ENCODE measurements at places on chromosomes 1 and 21.

- peak; percentile 41 for DNase-seq
These were observed 27.7 kb downstream of the TNFRSF9 start for GRCh38 chr1:7912743-7913557.

DNA sequence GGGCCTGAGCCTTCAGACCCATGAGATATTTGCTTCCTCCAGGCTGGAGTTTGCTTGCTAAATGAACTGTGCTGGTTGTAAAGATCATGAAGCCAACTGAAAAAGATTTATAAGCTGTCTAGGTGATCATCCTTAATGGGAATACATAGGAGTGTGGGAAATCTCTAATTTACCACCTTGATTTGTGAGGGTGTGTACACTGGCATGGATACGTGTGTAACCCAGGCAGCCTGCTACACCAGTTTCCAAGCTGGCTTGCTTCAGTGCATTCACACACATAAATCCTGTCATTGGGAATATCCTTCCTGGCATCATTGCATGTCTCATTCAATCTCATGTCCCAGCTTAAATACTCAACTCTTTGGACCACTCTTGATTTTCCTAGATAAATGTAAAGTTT lies 57.6 kb upstream of the GNG12 start:
- no peak for DNase-seq

- DNase-seq: no peak
These were observed 11.1 kb downstream of the ATP6V1G3 start for GRCh38 chr1:198529414-198529813.

- no peak for DNase-seq
These were observed 23.2 kb upstream of the CNIH3 start for GRCh38 chr1:224592636-224593582.

DNA sequence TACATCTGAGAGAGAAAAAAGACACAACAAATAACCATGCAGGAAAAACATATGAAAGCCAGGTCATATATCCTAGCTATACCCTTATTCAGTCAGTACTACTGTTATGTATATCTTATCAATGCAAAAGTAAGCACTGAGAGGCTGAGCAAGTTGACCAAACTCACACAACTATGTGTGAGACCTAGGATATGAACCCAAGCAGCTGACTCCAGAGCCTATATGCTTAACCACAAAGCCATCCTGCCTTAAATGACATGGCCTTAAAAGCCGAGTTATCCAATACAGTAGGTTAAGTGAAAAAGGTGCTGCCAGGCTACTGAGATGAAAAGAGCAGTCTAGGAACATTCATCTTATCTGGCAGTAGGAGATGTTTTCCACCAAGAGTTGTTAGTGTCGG lies 151.6 kb downstream of the RERE start:
- no peak for DNase-seq

DNA sequence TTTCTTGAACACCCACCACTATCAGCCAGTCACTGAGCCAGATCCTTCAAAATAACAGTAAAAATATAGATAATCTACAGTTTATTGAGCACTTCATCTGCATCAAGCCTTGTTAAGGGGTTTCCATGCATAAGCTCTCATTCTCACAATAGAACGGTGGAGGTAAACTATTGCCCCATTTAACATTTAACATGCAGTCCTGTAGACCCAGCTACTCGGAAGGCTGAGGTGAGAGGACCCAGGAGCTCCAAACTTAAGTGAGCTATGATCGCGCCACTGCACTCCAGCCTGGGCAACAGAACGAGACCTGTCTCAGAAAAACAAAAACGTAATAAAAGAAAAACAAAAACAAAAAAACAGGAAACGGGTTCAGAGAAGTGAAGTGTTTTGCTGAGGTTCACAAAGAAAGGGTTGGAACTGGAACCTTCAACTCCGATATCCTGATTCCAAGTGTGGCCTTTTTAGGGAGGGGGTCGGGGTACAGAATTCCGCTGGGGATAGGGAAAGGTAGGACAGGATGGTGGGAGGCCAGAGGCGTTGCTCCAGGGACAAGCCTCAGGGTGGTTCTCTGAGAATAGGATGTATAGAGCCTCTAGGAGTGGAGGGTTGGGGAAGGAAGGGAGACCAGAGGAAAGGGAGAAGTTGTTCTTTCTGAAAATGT lies 11.6 kb upstream of the SESN2 start:
- no peak for DNase-seq

DNA sequence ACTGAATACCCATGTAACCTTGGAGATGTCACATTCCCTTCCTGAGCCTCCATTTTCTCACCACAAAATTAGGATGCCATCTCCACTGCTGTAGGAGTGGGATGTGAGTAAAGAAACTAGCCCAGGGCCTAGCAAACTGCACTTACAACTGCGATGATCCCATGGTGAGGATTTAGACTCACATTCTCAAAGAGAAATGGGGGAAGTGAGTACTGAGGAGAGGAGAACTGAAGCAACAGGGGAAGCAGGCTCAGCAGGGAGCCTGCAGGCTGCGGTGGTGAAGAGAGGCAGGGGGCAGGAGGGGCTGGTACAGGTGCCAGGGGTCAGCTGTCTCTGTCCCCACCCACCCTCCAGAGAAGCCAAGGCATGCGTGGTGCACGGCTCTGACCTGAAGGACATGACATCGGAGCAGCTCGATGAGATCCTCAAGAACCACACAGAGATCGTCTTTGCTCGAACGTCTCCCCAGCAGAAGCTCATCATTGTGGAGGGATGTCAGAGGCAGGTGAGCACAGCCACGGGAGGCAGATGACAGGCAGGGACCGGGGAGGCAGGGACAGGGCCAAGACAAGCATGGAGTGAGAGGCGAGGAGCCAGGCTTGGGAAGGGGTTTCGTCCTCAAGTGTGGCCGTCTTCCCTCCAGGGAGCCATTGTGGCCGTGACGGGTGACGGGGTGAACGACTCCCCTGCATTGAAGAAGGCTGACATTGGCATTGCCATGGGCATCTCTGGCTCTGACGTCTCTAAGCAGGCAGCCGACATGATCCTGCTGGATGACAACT lies 16.4 kb upstream of the ATP1A4 start:
- no peak for DNase-seq

DNA sequence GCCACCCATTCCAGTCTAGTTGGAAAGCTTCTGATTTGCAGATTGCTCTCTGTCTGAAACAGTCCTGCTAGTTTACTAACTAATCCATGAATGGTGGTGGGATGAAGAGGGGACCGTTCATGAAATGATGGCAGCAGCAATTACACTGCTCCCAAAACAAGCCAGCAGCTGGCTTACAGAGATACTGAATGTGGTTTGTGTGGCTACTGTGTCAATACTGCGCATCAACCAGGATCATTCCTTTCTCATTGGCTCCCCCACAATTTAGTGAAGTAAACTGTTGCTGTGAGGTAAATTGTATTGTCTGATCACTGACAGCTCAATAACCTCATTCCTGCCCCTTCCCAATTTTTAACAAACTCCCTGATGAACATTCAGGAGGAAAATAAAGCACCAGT lies 191.3 kb upstream of the LMO4 start:
- DNase-seq: no peak

GRCh38 chr1:27513958-27514357 lies 24.0 kb upstream of the WASF2 start:
- no peak for DNase-seq

DNA sequence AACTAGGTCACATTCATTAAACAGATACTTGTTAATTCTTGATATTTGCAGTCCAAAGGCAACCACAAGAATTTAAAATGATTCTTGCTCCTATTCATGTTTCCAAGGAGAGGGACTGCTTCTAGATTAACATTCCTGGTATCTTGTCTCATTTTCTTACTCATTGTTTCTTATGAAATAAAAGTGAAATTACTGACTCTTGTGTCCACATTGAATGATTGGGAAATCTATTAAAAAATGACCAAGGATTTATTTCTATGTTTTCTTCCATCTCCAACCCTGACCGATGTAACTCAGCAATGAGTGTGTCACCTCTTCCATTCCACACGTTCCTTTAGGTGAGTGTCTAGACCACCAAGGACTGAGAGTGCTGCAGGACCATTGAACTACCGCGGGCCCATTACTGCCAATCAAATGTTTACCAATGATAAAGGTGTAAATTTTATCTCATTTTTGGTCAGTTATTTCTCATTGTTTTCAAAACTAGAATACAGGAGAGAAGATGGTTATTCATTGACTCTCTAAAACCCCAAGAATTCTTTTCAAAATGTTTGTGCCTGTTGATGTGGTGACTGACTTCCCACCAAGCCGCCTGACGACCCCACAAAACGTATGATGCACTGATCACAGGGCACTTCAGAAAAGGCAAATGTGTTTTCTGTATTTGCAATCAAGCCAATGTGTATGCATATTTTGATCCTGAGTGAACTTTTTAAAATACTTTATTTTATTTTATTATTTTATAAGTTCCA lies 414.6 kb upstream of the PTBP2 start:
- DNase-seq: no peak

DNA sequence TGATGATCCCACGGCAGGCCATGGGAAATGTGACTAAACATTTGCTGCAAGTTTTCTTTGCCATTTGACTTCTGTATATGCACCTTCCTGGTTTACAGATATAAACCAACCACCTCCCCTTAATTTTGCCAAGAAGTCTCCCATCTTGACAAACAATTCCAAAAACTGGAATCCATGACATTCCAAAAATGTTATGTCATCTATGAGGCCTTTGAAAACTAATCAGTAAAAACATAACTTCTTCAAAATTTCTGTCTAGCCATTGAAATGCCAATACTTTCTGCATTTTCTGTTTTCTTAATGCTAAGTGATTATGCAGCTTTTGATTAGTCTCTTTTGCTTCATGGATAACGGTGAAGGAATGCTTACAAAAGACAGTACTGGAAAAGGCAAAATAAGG lies 84.1 kb downstream of the LYST start:
- no peak for DNase-seq

DNA sequence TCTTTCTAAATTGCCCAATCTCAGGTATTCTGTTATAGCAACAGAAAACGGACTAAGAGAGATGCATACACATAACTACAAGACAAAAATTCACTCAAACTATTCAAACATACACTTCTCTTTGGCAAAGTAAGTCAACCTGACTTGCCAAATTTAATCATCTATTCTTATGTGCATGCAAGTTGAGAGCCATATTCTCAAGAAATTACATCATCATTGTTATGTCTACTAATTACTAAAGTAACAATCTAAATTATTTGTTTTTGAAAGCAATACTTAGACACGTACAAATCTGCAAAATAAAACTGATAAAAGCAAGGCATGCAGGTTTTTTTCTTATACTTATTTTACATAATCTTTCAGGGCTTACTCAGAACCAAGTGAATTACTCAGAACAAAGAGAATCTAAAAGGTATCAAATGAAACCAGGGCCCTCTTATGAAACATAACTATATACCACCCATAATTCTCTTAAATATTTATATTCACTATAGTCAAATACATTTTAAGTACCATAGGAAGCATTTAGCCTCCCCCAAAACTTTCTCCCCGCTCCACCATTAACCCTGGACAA lies 62.3 kb downstream of the HLCS start:
- DNase-seq: no peak

DNA sequence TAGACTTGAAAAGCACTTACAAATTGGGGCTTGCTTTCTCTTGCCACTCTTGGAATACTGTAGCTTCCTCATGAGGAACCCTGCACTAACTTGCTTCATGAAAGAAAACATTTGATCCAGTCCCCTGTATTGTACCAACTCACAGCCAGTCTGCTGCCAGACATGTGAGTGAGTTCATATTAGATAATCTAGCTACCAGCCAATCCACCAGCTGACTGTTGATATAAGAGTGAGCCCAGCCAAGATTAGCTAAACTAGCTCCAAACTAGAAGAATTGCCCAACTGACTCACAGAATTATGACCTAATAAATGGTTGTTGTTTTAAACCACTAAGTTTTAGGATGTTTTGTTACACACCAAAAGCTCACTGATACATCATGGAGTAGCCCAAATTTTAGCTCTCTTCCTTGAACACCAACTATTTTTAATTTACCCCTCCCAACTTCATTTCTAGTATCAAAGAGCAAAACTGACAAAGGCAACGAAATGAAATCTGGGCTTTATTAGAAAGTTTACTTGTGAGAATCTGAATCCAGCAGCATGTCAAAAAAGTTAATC lies 6.6 kb upstream of the RGS8 start:
- no peak for DNase-seq

DNA sequence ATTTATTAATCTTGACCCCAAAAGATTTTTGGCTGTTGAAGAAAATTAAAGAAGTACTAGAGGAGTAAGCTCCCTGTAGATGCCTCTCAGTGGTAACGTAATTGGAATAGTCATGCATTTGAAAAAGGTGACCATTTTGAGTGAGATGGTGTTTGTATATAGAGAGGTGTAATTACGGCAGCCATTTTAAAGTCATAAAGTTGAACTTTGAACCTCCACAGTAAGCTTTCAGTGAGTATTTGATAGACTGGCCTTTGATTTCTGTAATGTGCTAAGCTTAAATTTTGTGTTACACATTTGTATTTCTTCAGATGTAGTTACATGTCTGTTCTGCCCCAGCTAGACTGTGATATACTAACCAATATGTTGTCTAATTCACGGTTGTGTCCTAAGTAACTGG lies 21.5 kb upstream of the TMCO2 start:
- no peak for DNase-seq

GRCh38 chr1:22332795-22333499 lies 118.7 kb upstream of the ZBTB40 start:
- DNase-seq: no peak

DNA sequence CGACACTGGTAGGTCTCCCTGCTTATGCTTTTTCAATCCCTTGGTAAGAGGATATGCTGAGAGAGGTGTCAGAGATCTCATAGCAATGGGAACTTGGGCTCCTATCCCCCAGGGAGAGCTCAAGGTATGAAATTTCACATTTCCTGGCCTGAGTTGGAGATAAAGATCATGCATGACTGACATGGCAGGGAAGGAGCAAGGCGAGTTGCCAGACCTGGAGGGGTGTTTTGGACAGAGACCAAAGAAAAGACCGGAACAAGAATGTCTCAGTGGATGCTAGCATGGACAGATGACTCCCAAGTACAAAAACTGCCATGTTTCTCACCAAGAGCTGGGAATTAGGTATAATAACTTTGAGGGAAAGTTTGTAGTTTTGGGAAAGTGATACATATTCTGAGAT lies 334.1 kb upstream of the B3GALT2 start:
- no peak for DNase-seq

GRCh38 chr1:204213668-204214662 lies at the start of gene GOLT1A:
Gene GOLT1A (minus strand): TSS chr1:204213988. CDS start chr1:204213906, 82 bp downstream.
- DNase-seq: peak; percentile 42

DNA sequence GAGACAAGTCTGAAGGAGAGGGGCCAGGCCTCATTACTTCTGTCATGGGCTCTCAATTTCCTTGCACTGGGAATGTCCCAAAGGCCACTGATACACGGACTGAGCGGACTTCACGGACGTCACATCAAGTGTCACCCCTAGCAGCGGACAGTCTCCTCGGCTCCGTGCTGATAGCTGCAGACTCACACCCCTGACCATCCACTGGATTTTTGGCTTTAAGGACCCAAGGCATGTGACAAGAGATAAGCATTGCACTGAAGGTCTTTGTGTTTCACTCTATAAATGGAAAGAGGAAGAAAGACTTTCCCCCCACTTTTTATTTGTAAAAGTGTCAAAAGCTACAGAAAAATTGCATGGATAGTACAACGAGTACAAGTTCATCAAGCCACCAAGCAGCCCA lies 200.4 kb upstream of the FGGY start:
- no peak for DNase-seq

- DNase-seq: no peak
These were observed 133.8 kb upstream of the C1orf105 start for GRCh38 chr1:172286629-172287076.

GRCh38 chr1:32345289-32345827 lies 9.3 kb upstream of the MARCKSL1 start:
- DNase-seq: no peak

GRCh38 chr1:6511561-6512244 lies 20.2 kb upstream of the PLEKHG5 start:
- DNase-seq: no peak

- no peak for DNase-seq
These were observed 17.4 kb upstream of the MYOG start for GRCh38 chr1:203103216-203103615.

- no peak for DNase-seq
These were observed 69.0 kb downstream of the RRAGC start for GRCh38 chr1:38790422-38791163.
